Stimulated activated CD8-positive, alpha-beta memory T cell treated with anti-CD3 and anti-CD28 coated beads, Interleukin-2, amount 100 ng/mL, for 1 hour (primary cell): ENCODE measurements at places on chromosomes 6 and 20.
A peak's percentile ranks its signal among the peaks of the same experiment; 100 is the strongest.

DNA sequence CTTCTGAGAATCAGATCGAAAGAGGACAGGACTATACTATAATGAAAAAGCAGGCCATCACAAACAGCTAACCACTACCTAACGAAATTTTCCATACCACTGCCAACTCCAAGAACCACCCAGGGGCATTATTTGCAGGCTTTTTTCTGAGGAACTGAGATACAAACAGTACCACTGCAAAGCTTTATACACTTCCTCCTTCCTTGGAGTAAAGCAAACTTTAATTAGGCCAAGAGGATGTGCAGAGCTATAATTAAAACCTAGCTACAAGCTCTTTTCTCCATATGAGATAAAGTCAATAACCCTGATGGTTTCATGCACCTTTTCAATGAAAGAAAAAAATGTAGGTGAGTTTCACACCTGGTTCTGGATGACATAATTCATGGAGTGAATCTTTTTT, 68.5 kb downstream of the ELOVL5 start:
- DNase-seq, result no peak

DNA sequence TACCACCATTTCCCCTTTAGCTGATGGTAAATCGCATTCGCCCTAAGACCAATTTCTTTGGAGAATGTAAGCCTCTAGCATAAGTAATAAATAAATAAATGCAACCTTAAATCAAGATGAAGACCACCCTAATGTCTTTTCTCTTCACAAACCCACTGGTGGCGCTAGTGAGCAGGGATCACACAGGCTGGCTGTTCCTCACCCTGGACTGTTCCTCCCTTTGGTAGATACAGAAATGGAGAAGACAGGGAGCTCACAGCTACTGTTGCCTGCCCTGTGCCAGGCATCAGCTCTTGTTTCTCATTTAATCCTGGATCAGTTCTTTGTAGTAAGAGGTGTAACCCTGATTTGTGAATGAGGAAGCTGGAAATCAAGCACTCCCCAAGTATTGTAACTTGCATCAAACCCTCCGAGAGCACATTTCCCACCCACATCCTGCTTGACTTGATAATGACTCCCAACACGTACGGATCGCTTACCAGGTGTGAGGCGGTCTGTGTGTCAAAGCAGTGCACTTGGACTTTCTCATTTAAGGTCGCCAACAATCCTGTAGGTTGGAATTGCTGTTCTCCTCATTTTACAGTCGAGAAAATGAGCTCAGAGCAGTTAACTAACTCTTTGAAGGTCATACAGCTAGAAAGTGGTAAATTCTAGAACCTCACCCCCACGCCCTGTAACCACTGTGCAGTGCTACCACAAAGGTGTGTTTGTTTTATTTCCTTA, 236.1 kb downstream of the TSHZ2 start:
- no peak for DNase-seq

- DNase-seq, result no peak
Measured at GRCh38 chr20:10631126-10631525, 42.7 kb downstream of the JAG1 start.

- no peak for DNase-seq
Measured at GRCh38 chr6:40623178-40623577, 36.0 kb upstream of the LRFN2 start.

- no peak for DNase-seq
Measured at GRCh38 chr20:43959079-43959919, 44.6 kb downstream of the TOX2 start.

DNA sequence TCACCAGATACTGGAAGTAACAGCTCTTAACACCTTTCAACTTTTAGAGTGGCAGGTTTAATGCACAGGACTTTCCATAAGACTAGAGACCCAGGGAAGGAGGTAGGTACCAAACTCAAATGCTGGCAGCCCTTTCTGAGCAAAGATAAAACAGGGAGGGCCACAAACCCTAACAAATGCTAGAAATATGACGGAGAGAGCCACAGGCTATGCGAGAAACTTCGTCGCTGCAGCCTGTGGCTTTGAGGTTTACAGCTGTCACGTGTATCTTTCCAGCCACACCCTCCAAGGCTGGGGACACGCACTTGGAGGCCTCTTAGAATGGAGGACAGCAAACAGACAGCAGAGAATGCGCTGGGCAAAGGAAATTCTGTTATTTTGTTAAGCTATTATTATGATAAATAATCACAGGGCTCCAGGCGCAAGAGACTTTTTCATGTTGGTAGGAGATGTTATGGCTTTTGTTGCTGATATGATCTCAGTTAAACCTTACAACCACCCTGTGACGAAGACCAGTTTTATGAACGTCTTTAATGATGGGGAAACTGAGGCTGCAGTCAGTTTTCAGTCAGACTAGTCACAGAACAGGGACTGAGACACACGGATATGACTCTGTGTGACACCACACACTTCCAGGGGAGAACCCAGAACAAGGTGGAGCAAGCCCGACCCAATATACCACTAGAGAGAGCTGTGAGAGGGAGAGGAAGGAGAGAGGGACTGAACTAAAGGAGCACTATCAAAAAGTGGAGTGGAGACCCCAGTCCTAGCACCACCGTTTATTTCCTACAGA, 2.0 kb downstream of the TRAM2 start:
- DNase-seq, result peak; percentile 38

DNA sequence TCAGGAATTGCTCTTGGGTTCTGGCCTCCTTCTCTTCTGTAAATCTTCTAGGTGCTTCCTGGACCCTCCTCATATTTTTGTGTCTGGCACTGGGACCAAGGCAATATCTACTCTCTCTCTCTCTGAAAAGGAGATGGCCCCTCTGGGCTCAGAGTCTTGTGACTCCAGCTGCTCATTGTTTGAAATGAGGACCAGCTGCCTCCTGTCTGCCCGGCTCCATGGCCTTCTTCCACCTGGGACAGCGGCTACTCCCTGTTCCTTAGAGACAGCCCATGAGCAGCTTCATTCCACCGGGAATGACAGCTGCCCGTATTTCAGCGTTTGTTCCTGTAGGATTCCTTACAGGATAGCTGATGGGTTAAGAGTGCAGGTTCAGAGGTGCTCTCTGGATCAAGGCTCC, 2.9 kb downstream of the TGM3 start:
- no peak for DNase-seq

DNA sequence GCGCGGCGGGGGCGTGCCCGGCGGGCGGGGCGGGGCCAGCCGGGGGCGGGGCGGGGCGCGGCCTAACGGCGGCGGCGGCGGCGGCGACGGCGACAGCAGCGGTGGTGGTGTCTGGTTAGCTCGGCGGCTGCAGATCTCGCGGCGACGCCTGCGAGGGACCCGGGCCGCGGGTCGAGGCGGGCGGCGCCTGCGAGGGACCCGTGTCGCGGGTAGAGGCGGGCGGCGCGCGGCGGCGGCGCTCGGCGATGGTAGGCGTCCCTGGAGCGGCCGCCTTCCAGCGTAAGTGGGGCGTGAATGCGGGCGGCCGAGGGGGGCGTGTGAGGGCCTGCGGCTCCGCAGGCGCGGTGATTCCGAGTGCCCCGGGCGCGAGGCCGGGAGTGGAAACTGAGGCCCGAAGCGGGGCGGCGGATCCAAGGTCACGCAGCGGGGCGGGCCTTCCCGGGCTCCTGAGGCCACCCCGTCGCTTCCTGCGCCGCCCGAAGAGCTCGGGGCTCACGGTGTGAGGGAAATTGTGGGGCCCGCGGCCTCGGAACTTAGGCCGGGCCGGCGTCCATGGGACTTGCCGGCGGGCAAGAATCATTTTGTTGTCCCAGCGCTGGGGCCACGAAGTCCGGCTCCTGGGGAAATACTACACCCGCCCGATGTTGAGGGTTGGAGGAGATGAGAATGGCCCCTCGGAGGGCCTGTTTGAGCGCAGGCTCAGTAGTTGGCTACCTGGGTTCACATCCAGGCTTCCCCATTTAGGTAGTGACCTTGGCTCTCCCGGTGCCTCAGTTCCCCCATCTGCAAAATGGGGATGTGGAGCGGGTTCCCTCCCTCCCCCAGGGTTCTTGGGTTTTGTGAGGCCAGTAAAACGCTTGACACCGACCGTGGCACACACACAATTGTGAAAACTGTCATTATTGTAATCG, at the start of gene CBFA2T2:
Gene CBFA2T2 (plus strand): TSS at position 74 of the 911 bp plus-strand sequence. CDS start 172 bp downstream, at position 246.
- DNase-seq, result no peak

DNA sequence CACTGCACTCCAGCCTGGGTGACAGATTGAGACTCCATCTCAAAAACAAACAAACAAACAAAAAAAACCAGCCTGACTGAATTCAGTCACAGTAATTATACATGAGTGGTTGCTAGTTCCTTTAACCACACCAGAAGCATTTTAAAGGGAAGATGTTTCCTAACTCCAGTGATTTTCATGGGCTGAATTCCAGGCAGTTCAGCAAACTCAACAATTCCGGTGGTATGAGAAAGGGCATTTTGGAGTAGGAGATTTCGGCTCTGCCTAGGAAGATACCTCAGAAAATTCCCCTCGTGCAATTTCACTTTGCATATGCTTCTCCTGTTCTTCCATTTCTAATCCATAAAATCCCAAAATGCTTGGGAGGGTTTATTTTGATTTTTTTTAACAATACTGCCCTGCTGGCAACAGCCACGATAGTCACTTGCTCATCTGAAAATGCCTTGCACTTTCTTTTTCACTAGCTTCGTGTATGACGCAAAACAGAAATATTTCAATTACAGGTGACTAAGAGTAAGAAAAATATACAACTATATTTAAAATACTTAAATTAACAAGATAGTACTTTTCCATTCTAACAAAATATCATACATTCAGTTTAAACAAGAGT, 48.3 kb upstream of the IPCEF1 start:
- no peak for DNase-seq

GRCh38 chr6:54217018-54217417, 91.2 kb upstream of the TINAG start:
- DNase-seq, result no peak

DNA sequence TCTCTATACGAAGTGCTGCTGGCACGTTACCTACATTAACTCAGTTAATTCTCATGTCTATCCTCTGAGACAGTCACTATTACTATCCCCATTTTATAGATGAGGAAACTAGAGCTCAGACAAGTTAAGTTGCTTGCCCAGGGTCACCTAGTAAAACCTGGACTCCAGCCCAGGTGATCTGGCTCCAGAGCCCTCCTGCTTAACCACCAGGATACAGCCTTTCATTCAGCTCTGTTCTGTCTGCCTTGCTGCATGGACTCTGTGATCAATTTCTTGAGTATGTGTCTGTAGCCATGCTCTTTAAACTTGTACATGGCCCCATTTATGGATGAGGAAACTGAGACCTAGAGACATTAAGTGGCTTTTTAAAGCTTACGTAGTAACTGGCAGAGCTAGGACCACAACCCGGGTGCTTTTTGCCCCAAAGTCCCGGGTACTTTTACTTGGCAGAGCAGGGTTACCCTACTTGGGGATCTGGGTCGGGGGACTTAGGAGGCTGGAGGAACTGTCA, 4.7 kb downstream of the CDKN1A start:
- DNase-seq, result no peak

GRCh38 chr6:113857556-113858479, 673 bp downstream of the MARCKS start:
- no peak for DNase-seq

DNA sequence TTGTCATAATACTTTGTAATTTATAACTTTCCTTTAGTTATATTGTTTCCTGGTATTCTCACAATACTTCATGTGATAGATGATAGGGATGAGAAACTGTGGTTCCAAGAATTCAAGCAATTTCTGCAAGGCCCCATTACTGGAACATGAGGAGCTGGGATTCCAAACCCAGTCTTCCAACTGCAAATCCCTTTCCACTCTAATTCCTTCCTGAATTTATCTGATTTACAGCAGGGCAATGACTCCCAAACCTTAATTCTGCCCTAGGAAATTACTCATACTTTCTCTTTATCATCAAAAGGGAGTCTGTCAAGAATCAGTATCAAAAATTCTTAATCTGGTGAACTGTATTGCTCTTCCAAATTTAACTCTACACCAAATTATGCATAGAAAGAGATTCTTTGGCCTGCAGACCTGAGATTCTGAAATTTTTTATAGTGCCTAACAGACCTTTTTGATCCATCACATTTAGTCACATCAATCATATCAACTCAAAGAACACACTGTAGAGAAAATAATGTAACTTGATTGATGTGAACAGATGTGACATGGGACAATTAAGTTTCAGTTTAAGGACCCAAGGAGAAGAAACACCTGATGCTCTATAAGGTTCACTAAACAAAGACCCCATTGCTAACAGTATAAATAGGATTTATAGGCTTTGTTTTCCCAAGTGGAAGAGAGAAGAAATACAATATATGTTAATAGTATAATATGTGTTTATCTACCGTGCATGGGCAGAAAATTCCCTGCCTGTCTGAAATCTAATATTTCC, 41.5 kb upstream of the GJA1 start:
- DNase-seq, result no peak

GRCh38 chr6:161256407-161256806, 17.5 kb downstream of the AGPAT4 start:
- no peak for DNase-seq
